Fibroblast of skin of left biceps (primary cell): ENCODE measurements at places on chromosomes 3 and 15.

DNA sequence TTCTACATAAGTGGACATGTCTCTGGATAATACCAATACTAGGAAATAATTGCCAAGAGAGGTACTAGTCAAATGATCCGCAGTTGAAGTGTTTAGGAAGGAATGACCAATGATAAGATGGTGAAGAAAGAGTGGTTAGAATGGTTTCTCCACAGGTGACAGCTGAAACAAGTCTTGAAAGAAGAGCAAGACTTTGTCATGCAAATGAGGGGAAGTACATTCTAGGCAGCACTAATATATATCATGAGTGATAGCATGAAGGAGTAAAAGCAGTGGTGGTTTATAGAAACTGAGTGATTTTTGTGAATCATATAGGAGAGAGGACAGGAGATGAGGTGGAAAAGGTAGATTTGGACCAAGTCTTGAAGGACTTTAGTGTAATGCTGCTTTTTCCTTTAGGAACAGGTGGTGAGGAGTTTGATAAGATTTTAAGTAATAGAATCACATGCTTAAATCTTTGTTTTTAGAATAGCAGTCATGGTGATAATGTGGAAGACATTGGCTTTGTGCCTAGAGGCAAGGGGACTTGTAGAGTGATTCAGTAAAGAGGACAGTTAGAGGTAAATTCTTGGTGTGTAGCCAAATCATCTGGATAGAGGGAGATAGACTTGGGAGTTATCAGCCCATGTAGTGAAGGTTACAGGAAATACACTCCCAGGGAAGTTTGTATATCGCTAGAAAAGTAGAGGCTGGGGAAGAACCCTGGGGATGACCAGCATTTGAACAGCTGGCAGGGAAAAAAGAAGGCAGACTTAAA lies 31.9 kb downstream of the SLMAP start:
- no peak for DNase-seq

GRCh38 chr3:195900436-195901355 lies 7.7 kb downstream of the TNK2 start:
- no peak for DNase-seq

GRCh38 chr3:22861426-22861825 lies 341.7 kb upstream of the UBE2E2 start:
- no peak for DNase-seq

DNA sequence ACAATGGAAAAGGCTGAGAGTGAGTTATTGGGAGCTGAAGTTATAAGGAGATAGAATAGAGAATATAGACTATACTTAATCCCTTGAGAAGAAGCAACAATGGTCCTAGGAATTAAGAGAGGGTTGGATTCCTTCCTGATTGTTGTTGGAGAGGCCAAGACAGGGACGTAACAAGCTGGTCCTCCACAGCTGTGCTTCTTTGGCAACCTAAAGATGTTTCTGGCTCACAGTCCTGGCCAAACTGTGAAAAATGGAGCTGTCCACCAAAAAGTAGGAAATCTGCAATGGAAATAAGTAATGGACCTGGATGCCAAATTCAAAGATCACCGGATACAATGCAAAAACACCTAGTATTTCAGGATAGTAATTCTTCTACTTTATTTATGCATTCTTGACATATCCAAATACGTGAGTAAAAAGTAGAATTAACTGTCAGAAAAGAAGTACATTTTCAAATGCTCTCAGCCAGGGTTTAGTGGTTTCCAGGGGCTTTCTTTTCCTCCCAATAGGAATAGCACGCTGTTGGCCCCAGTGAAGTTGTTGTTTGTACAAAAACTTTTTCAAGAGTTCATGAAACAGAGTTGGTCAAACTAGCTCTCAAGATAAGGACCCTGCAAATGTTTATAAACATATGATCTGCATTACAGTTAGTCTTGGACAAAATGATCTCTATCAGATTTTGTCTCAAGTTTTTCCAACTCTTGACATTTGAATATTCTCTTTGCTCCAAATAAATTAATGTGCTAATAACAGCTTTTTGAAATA lies 28.3 kb downstream of the CERS3 start:
- DNase-seq = no peak

DNA sequence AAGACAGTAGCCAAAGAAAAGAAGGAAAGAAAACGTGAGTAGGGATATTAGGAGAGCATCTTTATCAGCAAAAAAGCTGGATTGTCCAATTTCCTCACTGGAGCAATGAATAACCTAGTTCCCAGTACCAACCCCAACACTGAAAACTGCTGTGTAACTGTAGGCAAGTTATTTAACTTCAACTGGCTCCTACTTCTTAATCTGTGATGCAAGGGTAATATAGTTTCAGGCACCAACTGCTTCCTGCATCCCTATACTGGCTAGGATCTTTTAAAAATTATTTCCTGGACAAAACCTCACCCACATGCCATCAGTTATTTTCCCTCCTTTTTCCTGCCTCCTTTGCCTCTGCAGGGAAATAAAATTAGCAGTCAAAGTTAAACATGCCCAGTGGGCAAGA lies 59.6 kb downstream of the ZBTB20 start:
- no peak for DNase-seq

DNA sequence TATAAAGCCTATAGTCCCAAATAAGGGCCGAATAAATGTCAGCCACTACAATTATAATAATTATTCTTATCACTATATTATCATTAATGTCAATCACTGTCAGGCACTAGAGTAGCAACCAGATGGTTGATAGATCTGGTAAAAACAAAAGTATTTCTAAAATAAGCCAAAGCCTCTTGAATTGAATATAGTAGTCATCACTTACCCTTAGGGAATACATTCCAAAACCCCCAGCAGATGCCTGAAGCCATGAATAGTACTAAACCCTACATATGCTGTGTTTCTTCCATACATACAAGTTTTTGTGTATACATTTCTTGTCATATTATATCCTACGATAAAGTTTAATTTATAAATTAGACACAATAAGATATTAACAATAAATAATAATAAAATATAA lies 59.1 kb downstream of the LRRC3B start:
- DNase-seq = no peak

DNA sequence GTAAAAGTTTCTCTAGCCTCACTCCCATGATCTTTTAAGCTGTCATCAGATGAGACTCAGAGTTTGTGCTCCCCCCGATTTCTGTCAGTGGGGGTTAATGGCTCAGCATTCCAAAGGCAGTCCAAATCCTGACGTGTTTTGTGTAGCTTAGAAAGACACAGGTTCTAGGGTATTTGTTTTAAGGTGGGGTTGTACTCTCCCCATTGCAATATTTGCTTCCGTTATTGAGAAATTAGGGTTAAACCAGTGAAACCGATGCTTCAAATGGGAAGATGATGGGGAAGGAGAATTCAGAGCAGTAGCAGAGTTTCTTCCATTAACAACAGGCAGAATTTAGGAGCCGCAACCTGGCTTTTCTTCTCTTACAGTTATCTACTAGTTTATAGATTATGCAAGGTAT lies 3.4 kb downstream of the PIGB start:
- DNase-seq = no peak

GRCh38 chr15:68425428-68426060 lies 6.4 kb downstream of the ITGA11 start:
- peak; percentile 59 for DNase-seq
